ENCODE measurements at places on chromosomes 5 and 9.

GRCh38 chr9:98132158-98132557 lies 13.1 kb upstream of the TRIM14 start:
- no peak for DNase-seq

- DNase-seq = no peak
These were observed 6.0 kb downstream of the LARP1 start for GRCh38 chr5:154761046-154761736.

- DNase-seq = no peak
These were observed 6.5 kb downstream of the TRAF1 start for GRCh38 chr9:120919843-120920805.

- DNase-seq = no peak
These were observed 22.5 kb upstream of the CAMSAP1 start for GRCh38 chr9:135929656-135930445.

DNA sequence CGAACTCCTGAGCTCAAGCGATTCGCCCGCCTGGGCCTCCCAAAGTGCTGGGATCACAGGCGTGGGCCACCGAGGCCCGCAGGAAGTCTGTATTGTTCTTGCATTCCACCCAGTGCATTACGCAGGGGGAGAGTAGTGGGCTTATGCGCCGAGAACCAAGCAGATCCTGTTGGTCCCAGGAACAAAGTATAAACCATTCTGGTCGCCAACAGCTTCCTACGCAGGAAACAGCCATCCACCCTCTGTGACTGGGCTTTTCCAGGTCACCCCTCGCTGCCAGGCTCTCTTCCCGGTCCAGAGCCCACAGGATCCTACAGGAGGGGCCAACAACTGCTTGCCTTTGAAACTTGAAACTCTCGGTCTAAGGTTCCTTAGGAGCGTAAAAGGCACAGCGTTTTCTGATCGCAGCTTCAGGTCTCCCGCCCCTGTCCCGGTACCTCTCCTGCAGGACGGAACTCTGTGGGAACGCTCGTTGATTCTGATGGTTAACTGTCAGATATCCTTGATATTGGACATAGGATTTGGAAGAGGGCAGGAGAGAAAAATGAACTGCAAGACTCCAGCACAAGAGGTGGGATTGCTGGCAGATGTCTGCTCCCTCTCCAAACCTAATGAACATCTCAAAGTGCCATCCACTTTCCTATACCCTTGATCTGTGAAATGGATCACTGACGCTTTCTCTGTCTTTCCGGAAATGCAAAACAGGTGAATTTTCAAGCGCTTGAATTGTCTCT lies 4.2 kb upstream of the ANXA2R start:
- peak; percentile 89 for DNase-seq

- DNase-seq = no peak
These were observed 4.6 kb downstream of the DBH start for GRCh38 chr9:133640580-133641395.

- no peak for DNase-seq
These were observed 851.7 kb upstream of the DMAC1 start for GRCh38 chr9:8651070-8651845.

All from endothelial cell of umbilical vein (primary cell).